CD8-positive, alpha-beta T cell (primary cell): ENCODE measurements at places on chromosomes 12 and 14. TPM values are rescaled to one million over a fixed set of nuclear protein-coding genes. Genes with fewer than 3 reads are reported as not detected.

Gene VRTN
- not detected for total RNA-seq

Gene ACOT6
- total RNA-seq = not detected

Gene IFNG-AS1
- 2.1 TPM for total RNA-seq

Gene IAPP
- total RNA-seq = not detected

Gene RIPK3
- 17.6 TPM for total RNA-seq

Gene KRT78
- total RNA-seq = not detected

Gene MYF6
- not detected for total RNA-seq

Gene PDZRN4
- total RNA-seq = not detected

Gene C12orf60
- 0.14 TPM for total RNA-seq

Gene ANG
- total RNA-seq = 0.33 TPM

Gene GPR132
- 91.8 TPM for total RNA-seq

Gene RHEBL1
- 5.6 TPM for total RNA-seq

Gene CPNE6
- total RNA-seq = not detected

Gene SYCP3
- 0.27 TPM for total RNA-seq

Gene ALDH1L2
- total RNA-seq = not detected

Gene SERPINA3
- not detected for total RNA-seq

Gene RSRC2
- 325 TPM for total RNA-seq

Gene PNP
- total RNA-seq = 62.1 TPM

Gene CRIP1
- 111 TPM for total RNA-seq

Gene SSPN
- not detected for total RNA-seq
